ENCODE measurements at places on chromosomes 6 and 20.

DNA sequence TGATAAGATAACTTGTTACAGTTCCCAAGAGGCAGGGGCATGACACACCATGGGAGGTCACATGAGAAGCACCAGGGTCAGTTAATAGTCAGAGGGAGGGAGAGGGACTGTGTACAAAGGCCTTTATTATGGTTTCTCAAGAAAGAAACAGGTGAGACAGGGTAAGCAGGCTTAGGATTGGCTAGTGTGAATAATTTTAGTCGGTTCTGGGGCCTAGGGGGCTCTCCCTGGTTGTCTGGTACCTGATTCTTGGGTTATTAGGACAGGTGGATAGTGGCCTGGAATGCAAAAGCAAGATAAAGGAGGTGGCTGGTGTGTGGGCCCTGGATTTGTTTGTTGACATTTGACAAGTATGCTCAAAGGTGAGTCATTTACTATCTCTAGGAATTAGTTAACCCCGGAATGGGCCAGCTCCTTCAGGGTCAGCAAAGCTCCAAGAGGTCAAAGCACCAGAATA is 49.4 kb upstream of the MCUR1 start:
- DNase-seq: no peak

- no peak for DNase-seq
Observed at GRCh38 chr6:14478381-14479225, 361.0 kb downstream of the CD83 start.

DNA sequence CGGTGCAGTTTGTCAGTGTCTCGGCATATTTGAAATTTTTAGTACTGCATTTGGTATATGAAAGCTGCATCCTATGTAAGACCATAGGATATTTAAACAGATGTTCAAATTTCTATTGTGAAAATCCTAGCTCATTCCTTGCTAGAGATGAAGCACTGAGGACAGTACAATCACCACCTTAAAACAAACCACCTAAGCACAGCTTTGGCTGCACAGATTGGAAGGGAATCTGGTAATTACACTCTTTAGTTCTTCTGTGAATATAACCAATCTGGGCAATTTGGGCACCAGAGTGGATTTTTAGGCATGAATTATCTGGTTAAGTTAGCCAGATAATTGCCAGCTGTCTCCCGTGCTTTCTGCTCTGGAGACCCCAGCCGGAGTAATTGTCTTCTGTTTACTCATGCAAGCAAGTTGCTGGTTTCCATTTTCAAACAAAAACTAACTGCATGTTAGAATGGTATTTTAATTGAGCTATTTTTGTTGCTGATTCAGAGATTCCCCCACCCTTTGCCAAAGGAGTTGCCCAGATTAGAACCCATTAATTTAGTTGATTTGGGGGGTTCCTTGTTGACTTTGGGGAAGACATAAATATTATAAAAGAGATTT is 36.9 kb downstream of the E2F3 start:
- no peak for DNase-seq

DNA sequence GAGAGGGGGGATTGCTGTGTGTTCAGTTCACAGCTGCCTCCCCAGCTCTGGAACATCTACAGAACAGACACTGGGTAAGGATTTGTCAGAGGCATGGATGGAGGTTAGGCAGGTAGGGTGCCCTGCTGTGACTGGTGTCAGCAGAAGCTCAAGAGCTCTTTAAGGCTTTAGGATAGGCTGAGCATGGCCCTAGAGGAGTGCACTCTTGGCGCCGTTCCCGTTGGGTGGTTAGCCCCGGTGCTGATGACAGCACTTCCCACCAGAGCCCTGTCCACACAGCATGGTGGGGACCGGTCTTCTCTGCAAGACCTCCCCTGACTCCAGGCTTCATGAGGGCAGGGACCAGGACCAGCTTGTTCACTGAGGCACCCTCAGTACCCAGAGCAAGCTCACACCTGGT is 262.0 kb downstream of the BMP7 start:
- DNase-seq: no peak

DNA sequence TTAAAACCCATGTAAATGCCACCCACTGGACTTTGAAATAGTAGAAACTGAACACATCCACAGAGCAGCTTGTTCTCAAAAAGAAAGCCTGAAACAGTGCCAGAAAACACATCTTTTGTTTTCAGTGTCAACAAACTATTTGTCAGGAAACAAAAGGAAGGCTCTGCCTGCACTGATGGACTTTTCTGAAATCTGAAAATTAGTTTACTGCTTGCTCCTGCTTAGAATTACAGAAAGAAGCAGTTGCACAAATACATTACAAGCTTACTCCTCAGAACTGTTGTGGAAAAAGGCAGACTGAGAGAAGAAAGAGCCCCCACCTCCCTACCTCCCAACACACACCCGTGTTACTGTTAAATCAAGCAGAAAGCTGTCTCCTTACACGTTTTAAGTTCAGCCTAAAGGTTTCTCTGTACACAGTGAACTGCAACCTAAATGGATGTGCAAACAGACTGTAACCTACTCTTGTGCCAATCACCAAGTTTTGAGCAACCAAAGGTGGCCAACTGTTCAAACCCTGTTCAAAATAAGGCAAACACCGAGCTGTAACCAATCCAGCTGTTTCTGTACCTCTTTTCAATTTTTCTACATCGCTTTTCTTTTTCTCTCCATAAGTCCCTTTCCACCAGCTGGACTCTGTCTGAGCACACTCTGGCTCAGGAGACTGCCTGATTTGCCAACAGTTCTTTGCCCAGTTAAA is 43.7 kb downstream of the FRK start:
- DNase-seq: no peak

DNA sequence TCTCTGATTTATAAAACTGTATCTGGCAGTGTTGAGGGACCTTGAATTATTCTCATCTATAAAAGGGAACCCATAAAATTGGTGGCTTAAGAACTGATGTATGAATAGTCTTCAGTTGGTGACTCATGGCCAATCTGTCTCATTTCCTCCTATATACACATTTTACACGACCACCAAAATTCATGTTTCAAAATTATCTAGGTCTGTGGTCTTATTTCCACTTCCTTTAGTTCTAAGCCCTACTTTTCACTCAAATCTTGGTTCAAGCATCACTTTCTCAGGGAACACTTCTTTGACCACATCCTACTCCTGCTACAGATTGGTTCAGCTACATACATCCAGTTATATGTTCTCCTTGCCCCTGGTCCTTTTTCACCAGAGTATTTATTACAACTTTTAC is 18.6 kb upstream of the ENPP1 start:
- no peak for DNase-seq

- no peak for DNase-seq
Observed at GRCh38 chr6:41731561-41732086, 3.8 kb downstream of the TFEB start.

- DNase-seq: peak; percentile 64
Observed at GRCh38 chr6:53679446-53679933, 13.9 kb upstream of the KLHL31 start.

- DNase-seq: no peak
Observed at GRCh38 chr20:37502654-37503053, 18.4 kb upstream of the NNAT start.

GRCh38 chr6:45657226-45657625 is 279.5 kb upstream of the SUPT3H start:
- DNase-seq: no peak

DNA sequence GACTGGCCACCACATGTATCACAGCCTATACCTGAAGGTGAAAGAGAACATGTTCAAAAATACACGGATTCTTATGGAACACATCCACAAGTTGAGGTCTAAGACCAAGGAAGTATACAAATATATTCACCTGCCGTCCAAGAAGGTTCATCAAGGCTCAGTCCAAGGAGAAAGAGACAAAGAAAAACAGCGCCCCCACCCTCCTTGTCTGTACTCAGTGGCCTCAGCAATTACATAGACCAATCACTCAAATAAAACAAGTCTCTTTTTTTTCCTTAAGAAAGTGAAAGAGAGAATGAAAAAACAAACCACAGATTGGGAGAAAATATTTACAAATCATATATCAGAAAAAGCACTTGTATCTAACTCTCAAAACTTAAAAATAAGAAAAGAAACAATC is 19.5 kb downstream of the CPXM1 start:
- DNase-seq: no peak

All from NAMALWA (cell line).